Neural progenitor cell (in vitro differentiated cells): ENCODE measurements at places on chromosomes 5 and 9. TPM values are rescaled to one million over a fixed set of nuclear protein-coding genes. Genes with fewer than 3 reads are reported as not detected.
A peak's percentile ranks its signal among the peaks of the same experiment; 100 is the strongest.

The GM2A gene
- 19.4 TPM in 2 replicates for total RNA-seq

GRCh38 chr9:18569941-18570630 is 96.1 kb downstream of the ADAMTSL1 start:
- H3K27ac ChIP-seq: no peak overlapping the region
- no peaks in the 10 kb centered on the region for H3K27me3 ChIP-seq
- DNase-seq: no peak

- no peaks in the 10 kb centered on the region for H3K27me3 ChIP-seq
- H3K27ac ChIP-seq: no peak overlapping the region
- DNase-seq: no peak
- H3K4me1 ChIP-seq: no peaks in the 10 kb centered on the region
- no peak overlapping the region for H3K4me3 ChIP-seq
Observed at GRCh38 chr5:91478096-91478495, 95.0 kb upstream of the ARRDC3 start.

GRCh38 chr9:129811967-129812363 is 9.0 kb downstream of the TOR1B start:
- no peaks in the 10 kb centered on the region for H3K27me3 ChIP-seq
- no peaks in the 10 kb centered on the region for H3K36me3 ChIP-seq
- no peak overlapping the region for H3K27ac ChIP-seq
- DNase-seq: no peak
- H3K4me1 ChIP-seq: no peaks in the 10 kb centered on the region
- no peak overlapping the region for H3K4me3 ChIP-seq

The PTPRD gene
- 118 and 136 TPM in 2 replicates for total RNA-seq

The SPACA9 gene
- 1.9 and 2.4 TPM in 2 replicates for total RNA-seq

DNA sequence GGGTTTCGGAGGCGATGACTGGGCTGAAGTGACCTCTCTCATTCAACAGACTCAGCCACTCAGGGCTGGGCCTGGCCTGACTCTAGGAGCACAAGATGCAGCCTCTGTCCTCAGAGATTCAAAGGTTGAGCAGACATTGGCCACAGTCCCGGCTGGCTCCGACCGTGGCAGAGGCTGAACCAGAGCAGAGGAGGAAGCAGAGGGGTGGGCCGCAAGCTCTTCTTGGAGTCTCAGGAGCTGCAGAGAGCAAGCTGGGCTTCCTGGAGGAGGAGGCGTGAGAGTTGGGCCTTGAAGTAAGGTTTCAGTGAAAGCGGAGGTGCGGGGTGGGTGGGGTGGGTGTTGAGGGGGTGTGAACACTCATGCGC is 37.6 kb downstream of the ALG2 start:
- H3K4me1 ChIP-seq: no peaks in the 10 kb centered on the region
- H3K27ac ChIP-seq: no peak overlapping the region
- H3K27me3 ChIP-seq: no peaks in the 10 kb centered on the region
- H3K36me3 ChIP-seq: no peaks in the 10 kb centered on the region
- no peak overlapping the region for H3K4me3 ChIP-seq

GRCh38 chr9:74499111-74499601 is 2.0 kb downstream of the RORB start:
- peaks cover 6% of the 10 kb centered on the region for H3K4me1 ChIP-seq
- H3K36me3 ChIP-seq: no peaks in the 10 kb centered on the region
- H3K4me3 ChIP-seq: peak overlapping the region; percentile 71
- H3K27ac ChIP-seq: no peak overlapping the region

- H3K36me3 ChIP-seq: no peaks in the 10 kb centered on the region
- DNase-seq: peak; percentile 61
- peak overlapping the region; percentile 68 for H3K4me3 ChIP-seq
- no peak overlapping the region for H3K27ac ChIP-seq
Observed at GRCh38 chr9:121498487-121499176, 1.0 kb downstream of the GGTA1 start.

DNA sequence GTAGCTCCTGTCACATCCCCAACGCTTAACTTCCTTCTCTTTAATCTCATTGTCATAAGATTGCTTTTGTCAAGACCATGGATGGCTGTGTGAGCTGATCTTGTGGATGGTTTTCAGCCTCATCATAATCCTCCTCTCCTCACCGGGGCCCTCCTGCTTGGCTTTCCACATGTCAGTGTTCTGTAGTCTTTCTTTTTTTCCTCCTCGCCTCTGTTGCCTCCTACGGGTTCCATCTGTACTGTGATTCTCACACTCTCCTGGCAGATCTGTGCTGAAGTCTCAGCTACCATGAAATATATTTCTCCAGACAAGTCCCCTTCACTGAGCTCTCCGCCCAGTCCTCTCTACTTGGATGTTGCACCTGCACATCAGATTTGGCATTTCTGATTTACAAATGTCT is 34.9 kb upstream of the FAM120AOS start:
- peaks cover 4% of the 10 kb centered on the region for H3K4me1 ChIP-seq
- H3K27me3 ChIP-seq: no peaks in the 10 kb centered on the region
- H3K4me3 ChIP-seq: no peak overlapping the region
- no peak for DNase-seq
- no peaks in the 10 kb centered on the region for H3K36me3 ChIP-seq
- no peak overlapping the region for H3K27ac ChIP-seq

- peak overlapping the region; percentile 21 for H3K27ac ChIP-seq
- no peak overlapping the region for H3K4me3 ChIP-seq
- DNase-seq: peak; percentile 81
- no peaks in the 10 kb centered on the region for H3K27me3 ChIP-seq
Observed at GRCh38 chr9:91865041-91865440, 85.0 kb downstream of the ROR2 start.

The GZMA gene
- total RNA-seq: not detected in 2 replicates

GRCh38 chr9:114151426-114151956 is 3.8 kb upstream of the COL27A1 start:
- no peak overlapping the region for H3K27ac ChIP-seq
- H3K36me3 ChIP-seq: no peaks in the 10 kb centered on the region
- no peak overlapping the region for H3K4me3 ChIP-seq
- peaks cover 12% of the 10 kb centered on the region for H3K4me1 ChIP-seq
- DNase-seq: no peak

The SLC36A3 gene
- not detected in 2 replicates for total RNA-seq

- H3K27me3 ChIP-seq: no peaks in the 10 kb centered on the region
- no peak overlapping the region for H3K27ac ChIP-seq
- H3K4me3 ChIP-seq: no peak overlapping the region
- no peaks in the 10 kb centered on the region for H3K36me3 ChIP-seq
- no peak for DNase-seq
- H3K4me1 ChIP-seq: no peaks in the 10 kb centered on the region
Observed at GRCh38 chr9:79801459-79801858, 229.7 kb downstream of the TLE4 start.

DNA sequence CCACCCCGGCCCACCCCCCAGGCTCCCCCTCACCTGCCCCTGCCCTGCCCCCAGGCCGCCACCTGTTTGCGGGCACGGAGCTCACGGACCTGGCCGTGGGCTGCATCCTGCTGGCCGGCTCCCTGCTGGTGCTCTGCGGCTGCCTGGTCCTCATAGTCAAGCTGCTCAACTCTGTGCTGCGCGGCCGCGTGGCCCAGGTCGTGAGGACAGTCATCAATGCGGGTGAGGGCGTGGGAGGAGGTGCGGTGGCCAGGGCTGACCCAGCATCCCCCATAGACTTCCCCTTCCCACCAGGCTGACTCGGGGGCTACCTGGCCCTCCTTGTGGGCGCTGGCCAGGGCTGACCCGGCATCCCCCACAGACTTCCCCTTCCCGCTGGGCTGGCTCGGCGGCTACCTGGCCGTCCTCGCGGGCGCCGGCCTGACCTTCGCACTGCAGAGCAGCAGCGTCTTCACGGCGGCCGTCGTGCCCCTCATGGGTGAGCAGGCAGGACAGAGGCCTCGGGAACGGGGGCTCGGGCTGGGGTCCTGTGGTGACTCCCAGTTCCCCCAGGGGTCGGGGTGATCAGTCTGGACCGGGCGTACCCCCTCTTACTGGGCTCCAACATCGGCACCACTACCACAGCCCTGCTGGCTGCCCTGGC is 3.5 kb downstream of the SLC34A3 start:
- no peaks in the 10 kb centered on the region for H3K36me3 ChIP-seq
- DNase-seq: no peak
- no peak overlapping the region for H3K27ac ChIP-seq
- H3K27me3 ChIP-seq: no peaks in the 10 kb centered on the region
- H3K4me1 ChIP-seq: peaks cover 8% of the 10 kb centered on the region

GRCh38 chr5:5270958-5271785 is 131.0 kb downstream of the ADAMTS16 start:
- H3K36me3 ChIP-seq: no peaks in the 10 kb centered on the region
- no peak overlapping the region for H3K4me3 ChIP-seq
- peaks cover 19% of the 10 kb centered on the region for H3K4me1 ChIP-seq
- no peak overlapping the region for H3K27ac ChIP-seq

The ZNF879 gene
- total RNA-seq: 10.4 and 10.6 TPM in 2 replicates

The PCDHB15 gene
- total RNA-seq: 7.8 and 9.4 TPM in 2 replicates

- no peak overlapping the region for H3K4me3 ChIP-seq
- DNase-seq: peak; percentile 64
- H3K36me3 ChIP-seq: no peaks in the 10 kb centered on the region
- no peaks in the 10 kb centered on the region for H3K4me1 ChIP-seq
- H3K27me3 ChIP-seq: no peaks in the 10 kb centered on the region
- H3K27ac ChIP-seq: no peak overlapping the region
Observed at GRCh38 chr5:161676103-161676502, 9.4 kb upstream of the GABRA6 start.

The UGT3A2 gene
- total RNA-seq: 8.8 and 10.8 TPM in 2 replicates

GRCh38 chr9:129423216-129423615 is 197.7 kb downstream of the C9orf50 start:
- H3K4me3 ChIP-seq: no peak overlapping the region
- DNase-seq: no peak
- no peak overlapping the region for H3K27ac ChIP-seq
- peaks cover 10% of the 10 kb centered on the region for H3K4me1 ChIP-seq

DNA sequence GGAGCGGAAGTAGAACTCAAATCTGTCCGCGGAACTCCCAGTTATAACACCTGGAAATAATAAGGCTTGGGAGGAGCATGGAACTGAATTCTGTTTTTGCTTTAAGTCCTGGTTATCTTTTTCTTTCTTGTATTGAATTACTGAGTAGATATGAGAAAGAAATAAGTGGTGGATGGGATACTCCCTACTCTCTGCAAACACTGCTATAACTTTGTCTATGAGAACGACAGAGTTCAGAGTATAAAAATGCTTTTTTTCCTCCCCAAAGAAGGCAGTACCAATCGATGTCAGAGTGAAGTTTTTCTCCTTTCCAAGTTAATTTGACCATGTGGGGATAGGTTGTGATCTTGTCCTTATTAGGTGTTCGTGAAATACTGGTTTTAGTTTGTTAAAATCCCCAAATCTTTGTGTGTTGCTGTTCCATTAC is 1.2 kb downstream of the RIC1 start:
- no peaks in the 10 kb centered on the region for H3K27me3 ChIP-seq
- peak overlapping the region; percentile 87 for H3K4me3 ChIP-seq
- DNase-seq: no peak
- no peak overlapping the region for H3K27ac ChIP-seq
- H3K36me3 ChIP-seq: no peaks in the 10 kb centered on the region

DNA sequence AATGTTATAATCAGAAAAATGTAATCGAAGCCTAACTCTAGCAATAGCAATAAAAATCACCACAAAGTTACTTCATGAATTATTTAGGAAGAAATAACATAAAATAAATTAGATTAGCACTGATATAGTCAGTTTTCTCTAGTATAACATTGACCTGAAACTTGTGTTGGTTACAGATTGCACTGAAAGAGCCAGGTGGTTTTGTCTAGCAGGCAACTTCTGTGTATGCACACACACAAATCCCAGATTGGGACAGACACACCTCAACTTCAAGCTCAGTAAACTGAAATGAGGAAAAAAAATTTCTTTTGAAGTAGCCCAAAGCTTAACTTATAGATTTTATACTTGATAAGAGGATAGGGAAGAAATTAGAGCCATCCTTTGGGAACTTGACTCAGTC is 129.3 kb downstream of the EFNA5 start:
- no peaks in the 10 kb centered on the region for H3K36me3 ChIP-seq
- no peak for DNase-seq
- peaks cover 60% of the 10 kb centered on the region for H3K4me1 ChIP-seq
- H3K27ac ChIP-seq: no peak overlapping the region
- no peak overlapping the region for H3K4me3 ChIP-seq

GRCh38 chr5:16916262-16916878 is 19.7 kb downstream of the MYO10 start:
- H3K36me3 ChIP-seq: no peaks in the 10 kb centered on the region
- no peak overlapping the region for H3K4me3 ChIP-seq
- H3K27ac ChIP-seq: no peak overlapping the region
- H3K4me1 ChIP-seq: no peaks in the 10 kb centered on the region
- DNase-seq: no peak

The FNIP1 gene
- 26.0 and 44.4 TPM in 2 replicates for total RNA-seq

DNA sequence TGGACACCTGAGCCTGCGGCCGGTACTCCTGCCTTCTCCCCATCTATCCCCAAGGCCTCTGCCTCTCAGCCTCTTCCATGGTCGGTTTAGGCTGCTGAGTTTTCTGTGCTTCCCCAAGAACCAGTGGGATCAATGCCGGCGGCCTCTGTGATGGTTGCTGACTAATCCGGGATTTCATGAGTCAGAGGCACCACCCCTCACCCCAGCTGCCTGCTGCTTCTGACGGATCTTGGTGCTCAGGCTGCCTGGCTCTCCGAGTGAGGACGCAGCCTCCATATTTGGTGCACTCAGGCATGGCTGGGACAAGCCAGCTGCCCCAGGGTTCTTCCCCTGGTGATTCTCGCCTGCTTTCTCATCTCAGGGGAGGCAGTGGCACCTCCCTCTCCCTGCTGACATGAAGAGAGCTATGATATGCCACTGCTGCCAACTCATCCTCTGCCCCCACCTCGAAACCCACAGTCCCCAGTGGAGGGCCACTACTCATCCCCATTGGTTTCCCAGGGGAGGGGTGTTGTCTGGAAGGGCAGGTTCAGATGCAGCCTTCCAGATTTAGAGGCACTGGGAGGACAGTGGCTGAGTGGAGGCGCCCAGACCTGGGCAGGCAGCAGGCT is 3.3 kb upstream of the MAN1B1 start:
- peaks cover 17% of the 10 kb centered on the region for H3K4me1 ChIP-seq
- no peak overlapping the region for H3K4me3 ChIP-seq
- DNase-seq: peak; percentile 75
- peaks cover 66% of the 10 kb centered on the region for H3K27me3 ChIP-seq

The SCGB3A2 gene
- total RNA-seq: not detected in 2 replicates

GRCh38 chr5:61371474-61371873 is 39.4 kb downstream of the ZSWIM6 start:
- no peaks in the 10 kb centered on the region for H3K27me3 ChIP-seq
- DNase-seq: no peak
- H3K27ac ChIP-seq: no peak overlapping the region
- no peaks in the 10 kb centered on the region for H3K36me3 ChIP-seq
- no peak overlapping the region for H3K4me3 ChIP-seq
- H3K4me1 ChIP-seq: peaks cover 7% of the 10 kb centered on the region

The SURF1 gene
- total RNA-seq: 31.0 and 36.7 TPM in 2 replicates

The MORN5 gene
- total RNA-seq: 1.7 and 3.7 TPM in 2 replicates

DNA sequence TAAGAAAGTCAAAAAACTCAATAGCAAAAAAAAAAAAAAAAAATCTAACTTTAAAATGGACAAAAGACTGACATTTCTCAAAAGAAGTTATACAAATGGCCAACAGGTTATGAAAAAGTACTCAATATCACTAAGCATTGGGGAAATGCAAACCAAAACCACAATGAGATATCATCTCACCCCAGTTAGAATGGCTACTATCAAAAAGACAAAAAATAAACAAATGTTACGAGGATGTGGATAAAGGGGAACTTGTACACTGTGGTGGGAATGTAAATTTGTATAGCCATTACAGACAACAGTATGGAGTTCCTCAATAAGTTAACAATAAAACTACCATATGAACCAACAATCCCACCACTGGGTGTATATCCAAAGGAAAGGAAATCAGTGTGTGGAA is 37.2 kb downstream of the ENC1 start:
- H3K36me3 ChIP-seq: no peaks in the 10 kb centered on the region
- no peaks in the 10 kb centered on the region for H3K27me3 ChIP-seq
- DNase-seq: no peak
- no peak overlapping the region for H3K27ac ChIP-seq
- H3K4me3 ChIP-seq: no peak overlapping the region
